ENCODE measurements at places on chromosomes 6 and 20.

DNA sequence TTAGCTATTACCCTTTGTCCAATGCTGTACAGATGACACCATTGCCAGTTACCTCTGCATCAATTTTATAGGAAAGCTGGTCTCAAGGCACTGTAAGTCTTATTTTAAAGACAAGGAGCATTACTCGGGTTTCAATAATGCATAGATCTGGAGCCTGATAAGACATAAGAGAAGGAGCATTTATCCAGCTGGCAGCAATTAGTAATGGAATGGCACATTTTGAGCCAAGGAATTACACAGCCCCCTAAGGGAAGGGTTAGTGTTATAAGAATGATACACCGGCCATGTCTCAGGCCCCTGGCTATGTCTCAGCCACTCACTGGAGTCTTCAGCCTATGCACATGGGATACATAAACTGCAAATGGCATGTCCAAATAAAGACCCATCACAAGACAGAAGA, 23.1 kb upstream of the TMEM242 start:
- no peak for DNase-seq

DNA sequence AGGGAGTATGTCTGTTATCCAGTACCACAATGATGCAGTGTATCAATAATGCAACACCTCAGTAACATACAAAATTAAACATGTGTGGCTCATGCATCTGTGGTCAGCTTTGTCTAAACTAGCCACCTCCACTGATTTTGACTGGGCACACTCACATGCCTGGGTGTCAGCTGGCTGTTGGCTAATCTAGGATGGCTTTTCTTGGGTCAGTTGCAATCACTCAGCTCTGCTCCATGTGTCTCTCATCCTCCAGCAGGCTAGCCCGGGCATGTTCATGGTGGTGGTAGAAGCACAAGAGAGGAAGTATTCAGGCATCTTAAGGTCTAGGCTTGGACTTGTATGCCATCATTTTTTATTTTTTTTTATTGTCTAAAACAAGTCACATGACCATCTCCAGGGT, 59.3 kb upstream of the JAG1 start:
- no peak for DNase-seq

DNA sequence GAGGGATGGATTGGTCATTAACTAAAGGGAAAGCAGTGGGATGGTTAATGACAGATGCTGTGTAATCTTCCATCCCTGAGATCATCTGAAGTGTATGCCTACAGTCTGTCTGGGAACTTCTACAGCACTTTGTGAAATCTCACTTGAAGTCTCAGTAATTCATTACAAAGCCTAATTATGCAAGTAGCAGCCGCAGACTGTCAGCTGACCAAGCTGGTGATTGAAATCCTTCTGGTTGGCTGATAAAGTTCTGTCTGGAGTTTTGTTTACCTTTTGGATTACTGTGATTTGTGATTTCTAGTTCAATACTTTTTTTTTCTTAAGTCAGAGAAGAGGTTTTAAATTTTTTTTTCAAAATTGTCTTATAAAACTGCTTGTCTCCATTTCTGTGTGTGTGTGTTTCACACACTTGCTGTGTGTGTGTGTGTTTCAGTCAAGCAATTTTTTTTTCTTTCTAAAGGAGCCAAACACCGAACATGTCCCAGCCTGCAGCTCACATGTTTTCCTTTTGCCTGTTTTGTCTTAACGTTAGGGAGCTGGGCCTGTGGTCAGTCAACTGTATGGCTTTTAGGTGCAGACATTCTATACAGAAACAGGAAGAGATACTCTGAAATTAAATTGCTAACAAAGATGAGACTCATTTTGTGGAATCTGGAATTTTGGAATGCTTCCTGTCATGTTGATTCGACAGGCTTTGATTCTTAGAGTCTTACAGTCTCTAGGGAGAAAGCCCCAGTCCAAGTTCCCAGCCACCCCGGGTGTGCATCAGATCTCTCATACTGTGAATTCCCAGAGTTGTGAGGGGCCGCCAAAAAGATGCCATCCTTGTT, 28.5 kb upstream of the ADGRF4 start:
- DNase-seq, result no peak

DNA sequence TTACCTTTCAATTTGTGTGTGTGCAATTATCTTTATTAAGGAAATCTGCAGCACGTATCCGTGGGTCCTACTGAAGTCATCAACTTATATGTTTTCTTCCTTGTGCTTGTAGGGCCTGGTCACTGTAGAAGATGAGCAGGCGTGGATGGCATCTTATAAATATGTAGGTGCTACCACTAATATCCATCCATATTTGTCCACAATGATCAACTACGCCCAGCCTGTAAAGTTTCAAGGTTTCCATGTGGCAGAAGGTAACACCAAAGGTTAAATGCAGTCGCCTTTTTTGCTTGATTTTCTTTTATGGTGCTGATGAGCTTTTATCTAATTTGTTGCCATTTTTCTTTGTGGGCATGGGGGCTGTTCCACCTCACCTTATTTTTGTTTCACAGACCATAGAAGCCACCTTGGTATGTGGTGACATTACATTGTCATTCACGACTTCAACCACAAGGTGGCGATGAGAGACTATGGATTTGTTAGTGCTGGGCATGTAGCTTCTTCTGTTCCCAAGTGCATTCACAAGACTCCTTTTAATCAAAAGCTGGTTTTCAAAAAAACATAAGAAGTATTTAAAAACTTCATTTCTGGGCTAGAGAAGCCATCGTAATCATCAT, 106.5 kb upstream of the LAMP5 start:
- peak; percentile 76 for DNase-seq

DNA sequence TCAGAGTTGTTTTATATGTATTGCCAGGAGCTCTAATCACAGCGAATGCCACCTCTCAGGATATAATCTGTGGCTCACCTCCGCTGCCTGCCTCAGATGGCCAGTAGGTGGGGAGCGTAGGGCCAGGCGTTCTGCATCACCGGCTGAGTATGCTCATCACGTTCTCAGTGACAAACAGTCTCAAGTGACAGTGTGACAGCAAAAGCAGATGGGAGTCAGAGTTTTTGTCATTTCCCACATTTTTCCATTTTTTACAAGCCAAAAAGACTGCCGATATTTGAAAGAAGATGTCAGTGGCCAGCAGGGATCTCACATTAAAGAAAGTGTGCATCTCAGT, 208.7 kb downstream of the ALDH8A1 start:
- DNase-seq, result peak; percentile 44

DNA sequence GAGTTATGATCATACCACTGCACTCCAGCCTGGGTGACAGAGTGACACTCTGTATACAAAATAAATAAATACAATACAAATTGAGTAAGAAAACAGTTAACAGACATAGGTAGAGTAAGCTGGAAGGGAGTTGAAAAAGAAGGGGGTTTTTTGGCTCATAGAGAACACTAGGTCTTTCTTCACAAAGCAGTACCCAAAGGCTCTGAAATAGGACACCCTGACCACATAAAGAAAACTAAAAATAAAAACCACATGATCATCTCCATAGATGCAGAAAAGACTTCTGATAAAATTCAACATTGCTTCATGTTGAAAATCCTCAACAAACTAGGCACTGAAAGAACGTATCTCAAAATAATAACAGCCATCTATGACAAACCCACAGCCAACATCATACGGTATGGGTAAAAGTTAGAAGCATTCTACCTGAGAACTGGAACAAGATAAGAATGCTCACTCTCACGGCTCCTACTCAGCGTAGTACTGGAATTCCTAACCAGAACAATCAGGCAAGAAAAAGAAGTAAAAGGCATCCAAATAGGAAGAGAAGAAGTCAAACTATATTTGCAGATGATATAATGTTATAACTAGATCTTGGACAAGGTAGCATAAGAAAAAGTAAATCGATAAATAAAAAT, 48.6 kb downstream of the TOMM6 start:
- no peak for DNase-seq

Measured in kidney capillary endothelial cell (primary cell).